ENCODE measurements at places on chromosomes 6 and 20.

- no peak for DNase-seq
These were observed 127.4 kb upstream of the HCRTR2 start for GRCh38 chr6:55046869-55047422.

- DNase-seq: no peak
These were observed at the start of gene TOX2 for GRCh38 chr20:43914311-43915210. Gene TOX2, plus strand, starts transcription at chr20:43914852. Its CDS starts 40 bp downstream, at chr20:43914892.

DNA sequence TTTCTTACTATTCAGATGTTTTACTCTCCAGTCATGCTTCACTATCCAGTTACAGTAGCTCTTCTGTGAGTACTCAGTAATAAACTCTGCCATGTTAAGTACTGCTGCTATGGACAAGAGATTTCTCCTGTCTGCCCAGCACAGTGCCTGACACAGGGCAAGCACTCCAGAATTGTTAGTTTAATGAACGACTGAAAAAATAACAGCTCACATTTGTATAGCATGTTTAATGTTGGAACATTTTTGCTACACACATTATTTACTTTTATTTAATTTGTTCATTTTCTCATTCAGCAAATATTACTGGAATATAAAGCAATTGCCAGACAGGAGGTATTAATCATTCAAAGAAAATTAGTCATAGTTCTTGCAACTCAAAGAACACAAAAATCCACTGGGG, 142.6 kb upstream of the HMGN3 start:
- no peak for DNase-seq

GRCh38 chr6:137850816-137851602, 16.1 kb upstream of the TNFAIP3 start:
- no peak for DNase-seq

GRCh38 chr6:139418481-139419132, 44.2 kb upstream of the CITED2 start:
- no peak for DNase-seq

GRCh38 chr6:88220493-88220892, 54.3 kb upstream of the CNR1 start:
- DNase-seq: no peak

DNA sequence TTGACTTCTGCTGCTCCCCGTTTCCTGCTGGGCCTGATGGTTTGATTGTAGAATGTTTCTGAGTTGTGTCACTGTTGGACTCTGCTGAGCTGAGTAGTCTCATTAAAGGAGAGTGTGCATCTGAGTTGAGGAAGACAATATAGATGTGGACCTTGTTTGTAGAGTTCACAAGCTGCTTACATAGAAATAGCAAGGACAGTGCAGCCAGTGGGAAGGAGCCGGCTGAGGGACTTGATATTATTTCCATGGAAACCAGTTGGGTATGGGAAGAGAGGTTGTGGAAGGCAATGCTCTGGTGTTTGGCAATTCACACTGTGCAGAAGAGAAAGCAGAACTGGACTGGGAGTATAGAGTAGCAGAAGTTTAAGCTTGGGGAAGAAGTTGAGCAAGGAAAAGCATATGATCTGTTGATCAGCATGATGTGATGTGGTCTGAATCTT, 14.8 kb downstream of the IGF2R start:
- DNase-seq: no peak

- no peak for DNase-seq
These were observed 138.1 kb upstream of the PTPN1 start for GRCh38 chr20:50371878-50372769.

GRCh38 chr6:166541876-166542579, 44.5 kb downstream of the RAMACL start:
- DNase-seq: no peak

- no peak for DNase-seq
These were observed 55.0 kb downstream of the CDKAL1 start for GRCh38 chr6:20589266-20589665.

DNA sequence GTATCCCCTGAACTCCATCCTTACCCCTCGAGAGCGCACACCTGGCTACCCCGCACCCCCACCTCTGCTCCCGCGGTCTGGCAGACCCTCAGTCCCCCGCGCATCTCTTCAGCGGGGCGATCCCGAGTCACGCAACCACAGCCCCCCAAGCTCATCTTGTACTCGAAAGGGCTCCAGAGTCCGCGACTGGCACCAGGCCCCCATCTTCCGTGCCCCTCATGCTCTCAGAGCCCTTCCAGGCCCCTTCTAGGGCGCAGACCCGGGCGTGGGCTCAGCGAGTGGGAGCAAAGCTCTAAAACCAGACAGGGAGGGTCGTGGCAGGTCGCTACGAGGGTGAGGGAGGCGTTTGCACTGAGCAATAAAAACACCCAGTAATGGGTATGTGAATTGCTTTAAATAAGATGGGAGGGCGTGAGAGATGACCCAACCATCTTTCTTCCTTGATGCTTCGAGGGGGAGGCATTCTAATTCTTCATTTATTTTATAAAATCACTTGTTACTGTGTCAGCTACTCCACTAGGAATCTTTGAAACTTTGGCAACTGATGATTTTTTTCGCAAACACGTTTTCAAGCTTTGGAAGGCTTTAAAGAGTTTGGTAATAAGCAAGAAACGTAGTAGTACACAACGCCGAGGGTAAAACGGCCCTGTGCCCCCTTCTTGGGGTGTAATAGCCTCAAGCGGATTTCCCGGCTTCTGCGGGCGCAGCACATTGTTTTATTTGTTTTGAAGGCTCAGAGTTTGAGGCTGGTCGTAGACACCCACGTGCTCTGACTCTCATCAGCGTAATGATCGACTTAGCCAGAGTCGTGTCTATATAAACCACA, 42.6 kb upstream of the SUPT3H start:
- DNase-seq: no peak

GRCh38 chr6:89360415-89360999, 8.0 kb upstream of the UBE2J1 start:
- no peak for DNase-seq

GRCh38 chr20:6765469-6766058, 1.9 kb upstream of the BMP2 start:
- DNase-seq: peak; percentile 43

DNA sequence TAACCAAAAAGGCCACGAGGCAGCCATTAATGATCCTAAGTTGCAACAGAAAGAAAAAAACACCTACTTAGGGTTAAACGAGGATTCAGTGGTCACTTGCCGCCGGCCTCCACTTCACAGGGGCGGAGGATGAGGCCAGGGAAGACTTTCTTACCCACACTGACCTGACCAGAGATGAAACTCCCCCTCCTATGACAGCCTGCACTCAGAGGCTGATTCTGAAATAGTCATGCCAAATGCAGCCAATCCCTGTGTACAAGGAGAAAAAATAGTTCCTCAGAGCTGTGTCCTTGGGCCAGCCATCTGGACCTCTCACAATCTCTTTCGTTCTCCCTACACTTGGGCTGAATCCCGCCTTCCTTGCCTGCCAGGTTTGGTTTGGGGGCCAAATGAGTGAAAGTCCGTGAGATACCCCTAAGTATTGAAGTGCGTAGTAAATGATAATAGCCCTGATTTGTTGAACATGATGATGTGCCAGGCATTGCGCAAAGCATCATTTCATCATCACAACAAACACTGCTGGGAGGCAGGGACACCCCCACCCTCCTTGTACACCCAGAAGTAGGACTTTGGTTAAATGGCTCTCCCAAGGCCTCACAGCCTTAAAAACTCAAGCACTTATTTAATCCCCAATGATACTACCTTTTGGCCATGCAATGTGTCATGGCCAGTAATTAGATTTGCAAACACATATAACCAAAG, 3.2 kb upstream of the IRF4 start:
- DNase-seq: peak; percentile 26

DNA sequence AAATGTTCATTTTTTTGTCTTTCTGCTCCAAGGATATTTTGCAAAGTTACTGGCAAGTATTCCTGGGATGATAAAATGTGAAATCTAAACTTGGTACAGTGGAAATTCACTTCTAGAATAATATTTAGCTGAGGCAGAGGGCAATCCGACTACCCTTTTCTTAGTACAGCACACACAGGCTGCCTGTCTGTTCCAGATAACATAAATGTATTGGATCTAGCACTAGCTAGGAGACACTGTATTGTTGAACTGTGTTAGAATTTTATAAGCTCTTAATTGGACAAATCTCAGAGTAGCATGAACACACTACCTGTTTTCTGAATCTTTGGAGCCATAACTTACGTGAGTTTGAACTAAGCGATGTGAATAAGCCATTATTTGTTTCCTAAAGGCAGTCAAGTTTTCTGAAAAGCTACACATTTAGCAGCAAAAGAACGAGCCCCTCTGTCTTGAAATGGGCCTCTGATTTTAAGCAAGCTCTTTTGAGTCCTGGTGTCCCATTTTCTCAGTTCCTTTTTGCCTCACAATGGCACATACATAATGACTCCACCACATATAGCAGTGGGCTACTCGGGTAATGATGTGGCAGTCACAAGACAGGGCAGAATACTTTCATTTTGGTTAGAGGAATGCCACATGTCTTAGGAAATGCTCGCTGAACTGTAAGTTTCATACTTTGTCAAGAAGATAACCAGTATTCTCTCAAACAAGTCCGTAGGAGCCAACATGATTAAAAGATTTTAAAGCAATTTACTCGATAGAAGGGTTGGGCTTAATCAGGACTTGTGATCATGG, 116.5 kb upstream of the ESR1 start:
- no peak for DNase-seq

DNA sequence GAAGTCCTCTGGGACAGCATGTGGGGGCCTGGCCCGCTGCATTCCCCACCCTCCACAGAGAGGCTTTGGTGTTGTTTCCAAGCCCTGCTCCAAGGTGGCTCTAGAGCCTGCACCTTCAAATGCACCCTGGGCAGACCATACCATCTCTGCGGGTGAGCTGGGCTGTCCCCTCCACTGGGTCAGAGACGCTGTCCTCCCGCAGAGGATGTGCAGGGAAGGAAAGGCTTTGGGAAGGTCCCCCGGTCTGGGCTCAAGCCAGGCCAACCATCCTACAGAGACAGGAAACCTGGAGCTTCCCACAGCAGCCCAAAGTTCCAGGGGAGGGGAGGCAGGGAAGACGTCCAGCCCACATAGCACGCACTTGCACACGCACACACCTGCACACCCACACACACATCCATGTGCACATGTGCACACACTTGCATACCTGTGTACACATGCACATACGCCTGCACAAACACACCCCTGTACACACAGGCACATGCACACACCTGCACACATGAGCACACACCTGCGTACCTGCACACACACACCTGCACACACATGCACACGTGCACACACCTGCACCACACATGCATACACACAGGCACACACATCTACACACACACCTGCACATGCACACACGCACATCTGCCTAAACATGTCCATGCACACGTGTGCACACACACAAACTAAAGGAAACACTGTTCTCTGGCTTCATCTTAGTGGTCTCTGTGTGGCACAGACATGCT, 155.4 kb downstream of the ERMARD start:
- DNase-seq: no peak

- no peak for DNase-seq
These were observed 55.6 kb downstream of the TULP4 start for GRCh38 chr6:158367816-158368215.

- no peak for DNase-seq
These were observed 891 bp upstream of the POU3F2 start for GRCh38 chr6:98833307-98834059.

GRCh38 chr20:39066471-39067242, 104.5 kb downstream of the DHX35 start:
- DNase-seq: no peak

GRCh38 chr6:17240803-17241500, 40.2 kb upstream of the RBM24 start:
- no peak for DNase-seq

- DNase-seq: no peak
These were observed 93.2 kb upstream of the ZNF184 start for GRCh38 chr6:27565839-27566779.

DNA sequence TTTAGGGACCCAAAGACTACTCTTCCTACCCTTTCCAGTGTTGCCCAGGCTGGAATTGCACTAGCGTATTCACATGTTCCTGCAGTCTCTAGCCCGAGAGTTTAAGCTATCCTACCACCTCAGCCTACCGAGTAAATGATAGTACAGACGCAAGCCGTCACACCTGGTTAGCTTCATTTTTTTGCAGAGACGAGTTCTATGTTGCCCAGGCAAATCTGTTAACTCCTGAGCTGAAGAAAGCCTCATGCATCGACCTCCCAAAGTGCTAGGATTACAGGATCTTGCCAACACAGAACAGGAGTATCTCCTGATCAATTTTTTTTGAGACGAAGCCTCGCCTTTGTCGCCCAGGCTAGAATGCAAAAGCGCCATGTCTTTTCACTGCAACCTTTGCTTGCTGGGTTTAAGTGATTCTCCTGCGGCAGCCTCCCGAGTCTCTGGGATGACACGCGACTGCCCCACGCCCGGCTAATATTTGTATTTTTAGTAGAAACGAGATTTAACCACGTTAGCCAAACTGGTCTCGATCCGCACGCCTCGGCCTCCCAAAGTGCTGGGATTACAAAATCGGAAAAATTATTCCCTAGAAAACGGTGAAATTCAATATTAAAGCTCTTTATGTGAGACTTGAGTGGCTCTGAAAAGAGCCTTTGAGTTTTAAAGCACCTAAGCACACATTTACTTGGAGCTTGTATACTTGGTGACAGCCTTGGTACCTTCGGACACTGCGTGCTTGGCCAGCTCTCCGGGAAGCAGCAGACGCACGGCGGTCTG, 128.5 kb downstream of the HFE start:
- DNase-seq: no peak

DNA sequence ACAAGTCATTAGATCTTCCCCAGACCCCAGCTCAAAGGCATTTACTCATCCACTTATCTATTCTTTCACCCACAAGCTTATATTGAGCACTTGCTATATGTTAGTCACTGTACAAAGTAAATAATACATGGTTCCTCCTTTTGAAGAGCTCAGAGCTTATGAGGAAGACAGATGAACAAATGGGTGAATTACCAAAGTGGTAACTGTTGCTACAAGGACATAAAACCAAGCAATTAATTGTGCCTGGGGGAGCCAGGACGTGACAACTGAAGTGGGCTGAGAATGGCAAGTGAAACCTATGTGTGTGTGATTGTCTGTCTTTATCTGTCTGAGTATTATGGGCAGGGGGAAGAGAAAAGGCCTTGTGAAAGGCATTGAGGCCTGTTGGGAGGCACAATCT, 45.6 kb upstream of the AKIRIN2 start:
- no peak for DNase-seq

GRCh38 chr20:23446505-23446904, 6.2 kb downstream of the CST11 start:
- peak; percentile 5 for DNase-seq

- DNase-seq: no peak
These were observed 17.8 kb downstream of the LRP11 start for GRCh38 chr6:149846321-149846720.

- peak; percentile 52 for DNase-seq
These were observed 377.7 kb downstream of the BTBD9 start for GRCh38 chr6:38262026-38262425.

GRCh38 chr6:163564534-163564933, 150.0 kb downstream of the QKI start:
- no peak for DNase-seq

GRCh38 chr6:168349718-168350210, 30.2 kb upstream of the DACT2 start:
- DNase-seq: no peak

GRCh38 chr6:105305521-105305920, 97.4 kb downstream of the PREP start:
- DNase-seq: no peak

GRCh38 chr6:113854531-113855499, 2.3 kb upstream of the MARCKS start:
- DNase-seq: peak; percentile 83

GRCh38 chr6:3414327-3415081, 42.3 kb downstream of the SLC22A23 start:
- DNase-seq: no peak
